ENCODE measurements at places on chromosomes 13 and 19.

DNA sequence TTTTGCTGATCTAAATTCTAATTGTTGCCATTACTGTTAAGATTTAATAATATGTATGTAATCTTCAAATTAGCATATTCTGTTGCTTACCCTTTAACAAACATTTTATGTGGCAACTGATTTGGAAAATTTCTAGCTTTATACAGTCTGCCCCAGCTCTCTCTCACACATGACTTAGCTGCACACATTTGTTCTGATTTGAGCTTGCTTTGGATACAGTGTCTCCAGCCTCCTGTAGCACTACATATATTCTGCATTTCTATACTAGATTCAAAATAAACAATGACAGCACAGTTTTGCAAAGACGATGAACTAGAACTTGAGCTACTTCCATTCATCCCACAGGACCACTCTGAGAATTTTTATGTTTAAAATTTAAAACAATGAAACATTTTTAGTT lies 254.7 kb downstream of the DNAJC15 start:
- no peak for DNase-seq

GRCh38 chr19:44602081-44602480 lies 11.3 kb upstream of the IGSF23 start:
- no peak for DNase-seq

GRCh38 chr13:111901267-111901915 lies 165.6 kb upstream of the SOX1 start:
- DNase-seq, result no peak

GRCh38 chr19:36449059-36449670 lies 30.7 kb upstream of the ZFP82 start:
- DNase-seq, result no peak

GRCh38 chr13:35473206-35473775 lies 3.2 kb downstream of the MAB21L1 start:
- DNase-seq, result no peak

- DNase-seq, result no peak
These were observed 5.3 kb upstream of the RNF6 start for GRCh38 chr13:26227166-26227971.

- DNase-seq, result peak; percentile 40
These were observed 157.5 kb upstream of the ZNF536 start for GRCh38 chr19:30214651-30215051.

- DNase-seq, result peak; percentile 61
These were observed 9.4 kb downstream of the OCEL1 start for GRCh38 chr19:17235300-17235970.

- no peak for DNase-seq
These were observed 8.3 kb downstream of the F7 start for GRCh38 chr13:113113846-113114271.

GRCh38 chr13:50589139-50589538 lies 254.4 kb downstream of the DLEU7 start:
- DNase-seq, result peak; percentile 99

- DNase-seq, result no peak
These were observed 741 bp downstream of the PLEKHF1 start for GRCh38 chr19:29665826-29666577.

All from fibroblast of skin of right quadriceps (primary cell).